ENCODE measurements at places on chromosomes 1 and 21.

DNA sequence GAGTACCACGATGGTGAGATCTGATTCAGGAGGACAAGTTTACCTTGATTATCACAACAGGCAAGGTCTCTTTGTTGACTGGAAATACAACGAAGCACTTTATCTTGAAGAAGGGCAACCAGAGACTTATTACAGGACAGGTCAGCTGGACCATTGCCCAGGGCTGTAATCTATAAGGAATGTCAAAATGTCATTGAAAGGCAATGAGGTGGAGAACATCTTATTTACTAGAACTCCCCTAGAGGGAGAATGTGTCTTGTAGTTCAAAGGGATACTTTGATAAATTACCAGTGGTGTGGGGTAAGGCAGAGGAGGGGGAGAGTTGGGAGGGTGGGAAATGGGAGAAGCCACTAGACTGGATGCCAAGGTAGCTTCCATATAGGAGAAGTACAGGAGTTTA is 212.3 kb downstream of the NCAM2 start:
- DNase-seq: no peak

GRCh38 chr1:226111883-226112261 is 49.4 kb downstream of the H3-3A start:
- no peak for DNase-seq

DNA sequence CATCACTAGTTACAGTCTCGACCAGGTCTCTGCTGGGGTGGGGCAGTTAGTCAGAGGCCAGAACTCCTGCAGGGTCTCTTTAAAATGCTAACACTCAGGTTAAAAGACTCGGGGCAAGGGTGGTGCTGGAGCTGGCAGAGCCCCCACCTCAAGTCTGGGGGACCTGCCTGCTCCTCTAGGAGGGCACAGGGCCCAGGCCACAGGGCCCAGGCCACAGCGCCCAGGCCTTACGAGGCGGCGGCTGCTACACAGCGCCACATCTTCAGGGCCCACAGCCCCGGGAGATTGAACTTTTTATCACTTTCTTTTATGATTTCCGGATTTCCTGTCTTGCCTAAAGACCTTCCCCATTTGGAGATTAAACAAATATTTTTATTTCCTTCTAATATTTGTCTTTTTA is 10.4 kb downstream of the MPZ start:
- DNase-seq: no peak

DNA sequence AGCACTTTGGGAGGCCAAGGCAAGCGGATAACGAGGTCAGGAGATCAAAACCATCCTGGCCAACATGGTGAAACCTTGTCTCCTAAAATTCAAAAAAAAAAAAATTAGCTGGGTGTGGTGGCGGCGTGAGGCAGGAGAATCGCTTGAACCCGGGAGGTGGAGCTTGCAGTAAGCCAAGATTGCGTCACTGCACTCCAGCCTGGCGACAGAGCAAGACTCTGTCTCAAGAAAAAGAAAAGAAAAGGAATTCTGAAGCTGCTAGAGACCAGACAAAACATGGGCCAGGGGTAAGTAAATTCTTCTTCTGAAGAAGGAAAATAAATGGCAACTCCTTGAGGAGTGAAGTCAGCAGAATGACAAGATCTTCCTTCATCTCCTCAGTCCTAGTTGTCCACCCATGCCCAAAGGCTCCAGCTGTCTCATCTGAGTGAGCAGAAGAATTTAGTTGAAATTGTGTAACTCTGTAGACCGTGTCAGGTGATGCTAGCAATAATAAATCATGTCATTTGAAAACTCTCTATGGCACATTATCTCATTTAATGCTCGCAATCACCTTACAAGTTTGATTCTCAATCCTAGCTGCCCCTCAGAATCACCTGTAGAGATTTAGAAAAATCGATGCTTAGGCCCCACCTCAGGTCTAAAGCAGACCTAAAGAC is 14.3 kb downstream of the PDZK1 start:
- DNase-seq: no peak

GRCh38 chr21:45739218-45740087 is 95.9 kb downstream of the PCBP3 start:
- DNase-seq: no peak
